Activated CD4-positive, alpha-beta T cell treated with anti-CD3 and anti-CD28 coated beads, Interleukin-2, amount 10 ng/mL, durations not matched to agents 7 days and 5 days (primary cell): ENCODE measurements at places on chromosomes 13 and 19. TPM values are rescaled to one million over a fixed set of nuclear protein-coding genes. Genes with fewer than 3 reads are reported as not detected.

Gene LRRC63
- 1.5 TPM for total RNA-seq

Gene EDDM13
- 1.1 TPM for total RNA-seq

Gene RGL3
- not detected for total RNA-seq

Gene MYO1F
- 366 TPM for total RNA-seq

Gene ZC3H13
- total RNA-seq, result 50.0 TPM

Gene FARP1
- total RNA-seq, result 0.67 TPM

Gene RFPL4A
- not detected for total RNA-seq

Gene ZNF444
- total RNA-seq, result 26.5 TPM
